Activated naive CD4-positive, alpha-beta T cell (primary cell): ENCODE measurements at places on chromosomes 11 and 22.
A peak's percentile ranks its signal among the peaks of the same experiment; 100 is the strongest.

DNA sequence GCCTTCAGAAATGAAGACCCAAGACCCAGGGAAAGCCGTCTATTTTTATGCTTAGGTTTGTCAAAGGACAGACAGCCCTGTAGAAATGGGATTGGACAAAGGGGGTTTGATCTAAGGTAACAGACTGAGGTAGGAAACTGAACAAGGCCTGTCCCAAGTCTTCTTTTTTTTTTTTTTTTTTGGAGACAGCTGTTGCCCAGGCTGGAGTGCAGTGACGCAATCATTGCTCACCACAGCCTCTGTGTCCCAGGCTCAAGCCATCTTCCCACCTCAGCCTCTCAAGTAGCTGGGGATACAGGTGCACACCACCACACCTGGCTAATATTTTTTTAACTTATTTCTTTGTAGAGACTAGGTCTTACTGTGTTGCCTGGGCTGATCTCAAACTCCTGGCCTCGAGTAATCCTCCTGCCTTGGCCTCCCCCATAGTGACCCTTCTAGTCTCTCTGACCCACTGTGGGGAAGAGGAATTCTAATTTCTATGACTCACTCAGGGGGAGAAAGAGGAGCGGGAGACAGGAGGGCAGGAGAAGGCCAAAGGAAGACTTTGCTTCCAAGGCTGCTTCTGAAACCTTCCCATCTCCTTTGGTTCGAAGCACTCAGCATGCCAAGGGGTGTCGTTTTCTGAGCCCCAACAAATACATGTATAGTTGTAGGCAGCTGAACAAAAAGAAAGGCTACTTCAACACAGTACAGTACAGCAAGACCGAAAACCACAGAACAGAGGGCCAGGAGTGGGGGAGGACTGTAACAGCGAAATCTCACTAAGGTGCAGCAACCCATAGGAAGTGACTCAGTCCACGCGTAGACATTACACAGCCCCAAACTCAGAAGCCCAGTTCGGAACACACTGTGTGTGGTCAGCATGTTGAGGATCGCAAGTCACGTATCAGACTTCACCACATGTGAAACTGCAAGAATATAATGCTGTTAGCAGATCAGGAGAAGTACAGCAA, 872 bp downstream of the TMA7B start:
- no peak for DNase-seq

- DNase-seq = no peak
Observed at GRCh38 chr11:85699957-85700741, 14.2 kb upstream of the CCDC89 start.

DNA sequence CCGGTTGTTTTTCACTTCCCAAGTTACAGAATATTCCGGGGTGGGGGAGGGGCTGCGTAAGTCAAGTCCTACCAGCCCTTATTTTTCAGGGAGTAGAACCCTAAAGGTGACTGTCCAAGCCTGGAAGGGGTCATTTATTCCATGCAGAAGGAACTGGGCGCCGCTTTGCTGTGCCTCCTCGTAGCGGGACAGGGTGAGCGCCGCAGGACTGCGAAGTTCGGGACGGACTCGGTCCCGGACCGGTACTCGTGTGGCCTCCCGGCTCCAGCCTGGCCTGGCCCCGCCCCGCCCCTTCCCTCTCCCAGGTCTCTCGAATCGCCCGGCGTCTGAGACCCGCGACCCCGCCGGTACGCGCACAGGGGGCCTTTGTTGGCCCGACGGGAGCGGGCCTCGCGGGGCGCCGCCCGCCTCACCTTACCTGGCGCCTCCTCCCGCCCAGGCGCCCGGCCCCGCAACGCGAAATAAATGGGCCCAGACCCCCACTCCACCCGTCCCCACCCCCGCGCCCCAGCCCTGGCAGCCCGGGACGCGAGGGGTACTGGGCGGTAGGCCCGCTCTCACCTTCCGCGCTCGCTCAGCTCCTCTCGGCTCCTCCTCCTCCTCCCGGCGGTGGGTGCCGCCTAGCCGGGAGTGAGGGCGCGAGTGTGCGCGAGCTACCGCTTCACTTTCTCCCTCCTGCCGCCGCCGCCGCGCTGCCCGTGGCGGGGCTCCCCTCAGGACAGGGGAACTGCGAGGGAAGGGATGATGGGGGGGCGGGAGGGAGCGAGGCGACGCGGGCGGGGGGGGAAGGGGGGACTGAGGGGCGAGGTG, 698 bp downstream of the PAK1 start:
- DNase-seq = peak; percentile 22

- no peak for DNase-seq
Observed at GRCh38 chr11:826227-826621, 1.5 kb upstream of the CRACR2B start.

DNA sequence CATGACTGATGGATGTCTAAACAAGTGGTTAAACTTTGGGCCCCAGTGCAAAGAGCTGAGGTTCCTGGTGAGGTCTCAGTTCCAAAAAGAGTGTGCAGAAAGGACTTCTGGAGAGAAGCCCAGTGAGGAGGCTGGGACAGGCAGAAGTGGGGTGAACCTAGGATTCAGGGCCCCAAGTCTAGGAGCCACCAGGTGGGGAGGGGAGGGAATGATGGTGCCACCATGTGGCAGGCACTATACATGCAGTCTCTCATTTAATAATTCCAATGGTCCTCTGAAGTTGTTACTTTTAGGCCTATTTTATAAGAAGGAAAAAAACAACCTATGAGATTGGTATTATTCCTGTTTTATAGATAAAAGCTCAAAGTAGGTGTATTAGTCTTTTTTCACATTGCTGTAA, 102.0 kb downstream of the INSC start:
- DNase-seq = no peak

DNA sequence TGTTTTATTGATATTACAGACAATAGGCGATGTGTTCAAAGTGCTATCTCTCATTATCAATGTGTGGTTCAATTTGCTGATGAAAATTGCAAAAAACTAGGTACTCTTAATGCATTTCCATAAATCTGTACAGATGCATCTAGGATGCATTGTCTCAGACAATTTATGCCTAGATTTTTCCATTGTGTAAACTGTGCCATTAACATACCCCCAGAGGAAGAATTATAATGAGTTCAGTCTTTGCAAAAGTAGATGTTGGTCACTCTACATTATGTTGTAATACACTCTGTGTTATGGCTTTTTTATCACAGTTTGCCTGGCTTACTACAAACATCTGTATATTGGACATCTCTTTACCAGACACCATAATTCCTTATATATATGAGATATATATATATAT, 62.5 kb downstream of the EHF start:
- DNase-seq = no peak

DNA sequence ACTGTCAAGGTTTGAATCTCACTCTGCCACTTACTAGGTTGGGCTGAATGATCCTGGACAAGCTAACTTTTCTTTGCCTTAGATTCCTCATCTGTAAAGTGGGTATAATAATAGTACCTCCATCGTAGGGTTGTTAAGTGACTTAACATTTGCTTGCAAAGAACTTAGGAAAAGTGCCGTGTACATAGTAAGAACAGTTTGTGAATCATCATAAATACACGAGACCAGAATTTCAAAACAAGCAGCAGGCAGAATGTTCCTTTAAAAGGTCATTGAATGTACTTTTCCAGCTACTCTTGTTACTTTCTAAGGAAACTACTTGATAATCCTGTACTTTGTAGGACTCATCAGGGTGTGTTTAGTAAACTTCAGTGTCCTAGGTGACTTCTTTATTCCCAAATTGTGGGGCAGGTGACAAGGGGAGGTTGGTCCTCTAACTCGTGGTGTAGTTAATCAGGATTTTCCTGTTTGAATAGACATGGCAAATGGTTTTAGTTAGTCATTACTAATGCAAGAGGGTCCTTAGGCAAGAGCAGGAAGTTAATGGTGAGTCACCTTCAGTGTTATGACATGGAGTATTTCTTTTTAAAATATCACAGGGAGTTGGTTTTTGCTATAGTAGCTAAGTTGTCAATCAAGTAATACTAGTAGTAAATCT, 67.9 kb downstream of the YAP1 start:
- DNase-seq = no peak

DNA sequence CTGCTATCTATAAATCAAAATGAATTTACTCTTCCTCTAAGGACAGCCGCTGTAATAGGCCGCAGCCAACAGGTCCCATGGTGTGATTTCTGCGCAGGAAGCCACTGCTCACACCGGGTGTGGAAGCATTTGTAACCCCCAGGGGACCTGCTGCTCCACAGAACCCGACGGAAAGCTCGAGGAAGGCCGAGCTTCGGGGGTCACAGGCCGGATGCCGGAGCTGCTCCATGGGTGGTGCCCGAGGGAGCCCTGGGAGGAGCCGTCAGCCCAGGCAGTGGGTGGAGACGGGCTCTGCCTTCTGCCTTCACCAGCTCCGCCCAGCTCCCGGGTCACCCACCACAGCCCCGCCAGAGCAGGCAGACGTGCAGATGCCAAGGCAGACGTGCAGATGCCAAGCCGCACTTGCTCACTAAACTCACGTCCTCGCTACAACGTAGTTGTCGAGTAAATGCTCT, 63.5 kb downstream of the BRD1 start:
- no peak for DNase-seq

- DNase-seq = no peak
Observed at GRCh38 chr11:1396375-1396841, 6.7 kb downstream of the BRSK2 start.

GRCh38 chr11:69234740-69235710, 58.9 kb upstream of the MYEOV start:
- DNase-seq = no peak

DNA sequence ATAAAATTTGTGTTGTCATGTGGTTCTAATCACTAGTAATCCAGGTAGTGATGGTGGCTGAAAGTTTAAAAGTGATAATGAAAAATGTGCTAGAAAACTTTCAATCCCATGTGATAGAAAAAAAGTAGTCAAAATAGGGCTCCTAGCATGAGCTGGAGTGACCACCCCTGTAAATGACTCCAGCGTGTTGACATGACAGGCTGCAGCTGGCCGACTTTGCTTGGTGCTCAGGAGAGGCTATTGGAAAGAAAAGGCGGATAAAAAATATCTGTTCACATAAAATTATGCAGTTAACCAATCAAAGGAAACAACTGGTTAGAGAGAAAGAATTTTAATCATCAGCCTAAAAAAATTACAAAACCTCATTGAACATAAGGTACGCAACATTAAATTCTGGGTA, 16.9 kb upstream of the MTCH2 start:
- DNase-seq = no peak

- DNase-seq = no peak
Observed at GRCh38 chr22:49569286-49570031, 258.2 kb downstream of the BRD1 start.

GRCh38 chr11:77175869-77176539, 48.0 kb downstream of the MYO7A start:
- no peak for DNase-seq

DNA sequence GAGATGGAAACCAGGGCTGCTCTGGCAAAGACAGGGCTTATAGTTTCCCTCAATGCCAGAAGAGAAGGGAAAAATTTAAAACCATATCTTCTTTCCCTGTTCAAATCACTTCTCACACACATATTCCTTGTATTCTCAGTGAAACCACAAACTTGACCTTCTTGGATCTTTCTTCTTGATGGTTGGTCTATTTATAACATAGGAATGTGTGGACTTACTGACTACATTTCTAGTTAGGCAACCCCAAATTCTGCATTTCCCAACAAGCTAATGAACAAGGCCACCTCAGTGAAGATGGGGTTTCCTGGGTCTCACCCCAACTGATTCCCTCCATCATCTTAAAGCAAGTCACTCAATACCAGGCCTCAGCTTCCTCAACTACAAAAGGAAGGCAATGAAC, 3.8 kb upstream of the QSER1 start:
- DNase-seq = no peak

DNA sequence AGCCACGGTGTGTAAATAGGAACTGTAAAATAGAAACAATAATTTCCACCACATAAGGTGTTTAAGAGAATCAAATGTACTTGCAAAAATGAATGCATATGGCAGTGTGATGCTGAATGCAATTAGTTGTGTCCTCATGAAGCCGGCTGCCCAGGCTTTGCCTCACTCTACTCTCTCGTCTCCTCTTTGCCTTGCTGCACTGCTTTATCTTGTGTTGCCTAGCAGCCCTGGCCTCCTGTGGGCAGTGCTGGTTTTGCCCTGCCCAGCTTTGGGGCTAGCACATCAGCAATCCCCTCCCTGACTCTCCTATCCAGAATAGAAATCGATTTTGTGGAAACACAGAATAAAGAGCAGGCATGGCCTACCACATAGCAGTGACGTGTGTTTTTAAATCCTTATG, 30.0 kb downstream of the LRRC32 start:
- DNase-seq = no peak

DNA sequence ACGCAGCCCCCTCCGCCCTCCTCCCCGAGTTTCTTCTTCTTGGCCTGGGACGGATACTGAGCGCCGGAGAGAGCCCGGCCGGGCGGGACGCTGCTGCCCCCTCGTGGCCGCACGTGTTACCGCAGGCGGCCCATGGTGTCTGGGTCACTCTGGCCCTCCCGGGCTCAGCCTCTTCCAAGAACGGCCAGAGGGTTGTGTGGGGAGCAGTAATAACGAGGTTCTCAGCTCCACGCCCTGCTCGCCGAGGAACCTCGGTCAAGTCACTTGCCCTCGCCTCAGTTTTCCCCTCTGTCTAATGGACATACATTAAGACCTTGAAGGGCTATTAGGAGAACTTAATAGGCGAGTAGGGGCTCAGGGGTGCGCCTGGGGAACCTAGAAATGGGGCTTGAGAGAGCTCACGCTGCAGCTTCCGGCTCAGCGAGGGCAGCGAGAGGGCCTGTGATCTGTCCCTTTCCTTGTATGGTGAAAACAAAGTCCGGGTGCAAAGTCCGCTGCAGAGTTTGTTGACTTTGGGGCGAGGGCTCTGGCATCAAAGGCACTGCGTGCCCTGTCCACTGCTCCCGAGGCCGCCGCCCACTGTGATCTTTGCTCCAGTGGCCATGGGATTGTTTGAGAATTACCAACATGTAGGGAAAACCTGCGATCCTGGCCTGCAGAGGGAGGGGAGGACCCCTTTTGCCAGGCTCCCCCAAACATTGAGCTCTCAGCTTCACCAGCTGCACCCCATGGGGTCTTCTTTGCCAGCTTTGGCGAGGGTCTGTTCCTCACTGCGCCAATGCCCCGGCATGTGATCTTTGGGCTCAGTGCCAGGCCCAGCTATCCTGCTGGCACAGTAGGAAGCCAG, 14.4 kb upstream of the LRP5 start:
- peak; percentile 64 for DNase-seq

- no peak for DNase-seq
Observed at GRCh38 chr11:46279126-46280099, 2.0 kb downstream of the CREB3L1 start.

GRCh38 chr22:50167689-50168489, 2.6 kb upstream of the PANX2 start:
- no peak for DNase-seq

GRCh38 chr11:26779074-26779865, 57.4 kb upstream of the SLC5A12 start:
- DNase-seq = no peak

GRCh38 chr22:17957204-17957603, 67.2 kb downstream of the MICAL3 start:
- no peak for DNase-seq

DNA sequence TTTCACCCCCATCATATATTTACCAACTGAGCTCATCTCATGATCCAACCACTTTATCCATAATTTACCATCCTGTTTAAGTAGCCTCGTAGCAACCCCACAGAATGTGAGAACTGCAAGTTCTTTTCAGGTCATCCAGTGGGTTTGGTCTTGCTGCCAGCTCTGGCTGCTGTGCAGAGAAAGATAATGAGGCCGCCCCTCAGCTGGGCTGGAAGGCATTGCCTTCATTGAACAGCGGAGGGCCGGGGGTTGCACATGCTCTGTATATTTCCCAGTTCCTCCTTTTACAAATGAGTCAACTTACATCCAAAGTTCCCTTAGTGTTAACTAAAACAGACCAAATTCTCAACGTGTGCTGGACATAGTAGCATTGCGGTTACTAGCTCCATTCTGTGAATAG, 96.7 kb downstream of the SYN3 start:
- DNase-seq = no peak
